ENCODE measurements at places on chromosomes 5 and 9.

DNA sequence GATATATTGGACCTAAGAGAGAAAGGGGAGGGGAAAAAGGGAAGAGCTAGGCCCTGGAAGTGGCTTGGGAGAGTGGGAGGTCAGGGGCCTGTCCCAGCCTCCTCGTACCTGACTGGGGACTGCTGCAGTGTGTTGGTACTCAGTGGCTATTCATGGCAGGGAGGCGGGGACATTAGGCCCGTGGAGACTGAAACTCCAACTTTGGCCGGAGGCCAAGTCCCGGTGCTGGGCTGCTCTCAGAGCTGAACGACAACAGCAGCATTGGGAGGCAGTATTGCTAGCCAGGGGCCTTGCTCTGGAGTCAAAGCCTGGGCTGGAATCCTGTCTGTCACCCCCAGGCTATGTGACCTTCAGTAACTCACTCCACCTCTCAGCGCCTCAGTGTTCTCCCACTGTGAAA lies 37.8 kb downstream of the NEURL1B start:
- no peak for DNase-seq

DNA sequence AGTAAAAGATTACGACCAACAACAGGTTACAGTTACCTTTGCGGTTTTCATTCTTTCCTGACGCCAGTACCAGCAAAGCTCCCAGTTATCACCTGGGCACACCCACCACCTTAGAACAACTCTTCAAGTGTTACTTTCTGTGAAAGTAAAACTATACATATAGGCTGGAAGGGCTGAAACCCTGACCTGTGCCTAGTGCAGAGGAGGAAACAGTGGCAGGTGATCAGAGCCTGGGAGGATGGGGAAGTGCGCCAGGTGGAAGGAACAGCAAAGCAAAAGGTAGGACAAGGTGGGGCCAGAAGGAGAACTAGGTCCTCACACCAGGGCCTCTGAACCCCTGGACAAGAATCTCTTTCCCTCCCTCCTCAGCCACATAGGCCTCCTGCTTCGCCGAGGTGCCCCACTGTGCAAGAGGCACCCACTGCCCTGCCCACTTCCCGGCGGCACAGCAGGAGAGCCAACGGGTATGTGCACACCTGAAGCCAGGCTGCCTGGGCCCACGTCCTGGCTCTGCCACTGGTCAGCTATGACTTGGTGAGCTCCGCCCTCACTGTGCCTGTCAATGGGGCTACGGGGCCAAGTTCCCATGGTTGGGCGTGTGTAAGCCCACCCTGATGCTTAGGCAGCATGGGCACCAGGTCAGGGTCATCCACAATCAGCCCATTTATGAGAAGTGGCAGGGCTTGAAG lies 26.9 kb downstream of the BICD2 start:
- DNase-seq: no peak

- no peak for DNase-seq
These were observed 28.3 kb upstream of the RXRA start for GRCh38 chr9:134298000-134298399.

GRCh38 chr9:119810645-119811429 lies 441.6 kb upstream of the BRINP1 start:
- no peak for DNase-seq

DNA sequence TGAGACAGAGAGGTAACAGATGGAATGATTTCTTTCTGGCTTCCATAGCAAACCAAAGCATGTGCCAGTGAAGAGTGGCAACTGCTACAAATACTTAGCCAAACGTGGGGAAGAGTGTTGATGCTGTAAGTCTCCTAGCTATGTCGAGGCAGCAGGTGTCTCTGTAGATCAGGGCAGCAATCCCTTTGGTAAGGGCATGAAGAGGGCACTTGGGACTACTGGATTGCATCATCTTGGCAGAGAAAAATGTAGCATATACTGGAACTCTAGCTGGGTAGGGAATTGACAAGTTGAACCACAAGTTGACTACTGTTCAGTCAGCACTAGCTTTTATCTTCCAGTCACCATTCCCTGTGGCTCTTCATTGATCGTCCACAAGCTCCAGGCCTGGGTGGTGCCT lies 75.8 kb downstream of the GHR start:
- no peak for DNase-seq

DNA sequence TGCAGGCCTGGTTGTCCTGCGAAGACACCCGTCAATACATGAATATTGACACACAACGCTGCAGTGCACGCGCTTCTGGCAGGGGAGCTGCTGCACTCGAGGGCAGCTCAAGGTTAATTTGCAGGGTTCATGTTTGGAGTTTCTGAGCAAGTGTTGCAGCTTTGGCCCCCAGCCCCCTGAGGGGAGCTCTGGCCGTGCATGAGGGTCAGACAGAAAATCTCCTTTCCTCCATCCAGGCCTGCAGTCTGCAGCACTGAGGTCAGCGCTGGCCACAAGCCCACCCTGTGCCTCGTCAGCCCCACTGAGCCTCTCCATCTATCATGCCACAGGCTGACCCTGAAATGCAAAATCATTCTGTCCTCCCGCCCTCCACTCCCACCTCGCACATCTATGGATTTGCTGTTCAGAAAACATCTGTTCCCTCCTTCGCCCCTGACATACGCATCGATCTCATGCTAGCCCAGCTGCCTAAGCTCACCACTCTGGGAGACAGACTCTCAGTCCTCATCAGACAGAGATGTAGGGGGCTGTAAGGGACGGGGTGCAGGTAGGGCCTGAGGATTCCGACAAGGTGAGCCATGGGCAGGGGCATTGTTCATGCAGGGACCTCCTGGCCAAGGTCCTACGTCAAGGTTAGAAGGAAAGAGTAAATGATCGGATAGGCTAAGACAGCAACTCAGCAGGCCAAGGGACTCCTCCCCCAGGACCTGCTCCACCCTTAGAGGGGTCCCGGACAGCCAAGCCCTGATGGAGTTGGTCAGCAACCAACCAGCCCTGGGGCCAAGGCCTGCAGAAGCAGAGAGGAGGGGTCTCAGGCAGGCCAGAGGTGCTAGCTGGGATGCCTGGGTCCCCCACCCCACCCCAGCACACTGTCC lies 125.1 kb downstream of the KCNIP1 start:
- DNase-seq: no peak

DNA sequence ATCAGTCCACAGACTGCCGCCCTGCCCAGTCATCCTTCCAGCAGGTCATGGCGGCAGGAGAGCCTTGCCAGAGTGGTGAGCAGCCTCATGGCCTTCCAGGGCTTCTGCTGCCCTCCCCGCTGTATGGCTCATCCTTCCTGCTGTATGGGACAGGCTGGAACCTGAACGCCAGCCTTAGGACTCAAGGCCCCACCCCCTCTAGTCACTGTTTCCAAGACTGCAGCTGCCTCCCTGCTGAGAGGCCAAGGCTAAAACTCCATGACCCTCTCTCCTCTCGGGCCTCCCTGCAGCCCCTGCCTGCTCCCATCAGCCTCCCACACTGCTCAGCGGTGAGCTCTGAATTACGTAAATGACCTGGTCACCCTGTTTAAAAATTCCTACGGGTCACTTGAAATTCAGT lies 227.5 kb downstream of the AGTPBP1 start:
- peak; percentile 80 for DNase-seq

GRCh38 chr5:20331826-20332225 lies 343.8 kb upstream of the CDH18 start:
- DNase-seq: no peak

- no peak for DNase-seq
These were observed 404.8 kb downstream of the ARHGEF28 start for GRCh38 chr5:74030821-74031220.

DNA sequence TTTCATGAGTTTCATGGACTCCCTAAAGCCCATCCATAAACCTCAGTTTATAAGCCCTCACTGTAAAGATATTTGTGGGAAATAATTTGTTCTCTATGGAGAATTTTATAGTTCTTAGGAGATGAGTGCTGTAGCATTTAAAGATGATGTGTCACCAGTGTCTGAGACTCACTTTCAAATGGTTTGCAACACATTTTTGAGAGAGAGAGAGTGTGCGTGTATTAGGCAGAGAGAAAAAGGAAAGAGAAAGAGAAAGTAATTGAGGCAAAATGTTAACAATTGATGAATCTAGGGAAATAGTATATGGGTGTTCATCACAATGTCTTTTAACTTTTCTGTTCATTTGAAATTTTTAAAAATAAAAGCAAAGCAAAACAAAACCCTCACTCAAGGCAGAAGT lies 479.0 kb downstream of the ZSWIM6 start:
- DNase-seq: no peak

All from RWPE1 (cell line).